GM12892 (cell line): ENCODE measurements at places on chromosomes 5 and 9.

- DNase-seq = no peak
Observed at GRCh38 chr5:151248651-151249050, 4.3 kb upstream of the GM2A start.

DNA sequence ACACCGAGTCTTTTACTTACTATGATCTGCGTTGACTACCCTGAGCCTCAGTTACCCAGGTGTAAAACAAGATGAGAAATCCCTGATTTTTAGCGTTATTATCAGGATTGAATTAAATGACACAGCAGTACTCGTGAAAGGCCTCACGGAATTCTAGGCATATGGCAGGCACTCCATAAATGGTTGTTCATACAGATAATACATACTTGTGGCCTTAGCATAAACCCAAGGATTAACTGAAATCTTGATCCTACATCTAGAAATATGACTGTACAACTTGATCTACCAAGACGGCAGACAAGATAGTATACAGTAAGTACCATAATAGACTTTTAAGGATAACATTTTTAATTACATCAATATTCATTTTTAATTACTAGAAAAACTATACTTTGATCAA is 409.8 kb downstream of the BNC2 start:
- DNase-seq = no peak

DNA sequence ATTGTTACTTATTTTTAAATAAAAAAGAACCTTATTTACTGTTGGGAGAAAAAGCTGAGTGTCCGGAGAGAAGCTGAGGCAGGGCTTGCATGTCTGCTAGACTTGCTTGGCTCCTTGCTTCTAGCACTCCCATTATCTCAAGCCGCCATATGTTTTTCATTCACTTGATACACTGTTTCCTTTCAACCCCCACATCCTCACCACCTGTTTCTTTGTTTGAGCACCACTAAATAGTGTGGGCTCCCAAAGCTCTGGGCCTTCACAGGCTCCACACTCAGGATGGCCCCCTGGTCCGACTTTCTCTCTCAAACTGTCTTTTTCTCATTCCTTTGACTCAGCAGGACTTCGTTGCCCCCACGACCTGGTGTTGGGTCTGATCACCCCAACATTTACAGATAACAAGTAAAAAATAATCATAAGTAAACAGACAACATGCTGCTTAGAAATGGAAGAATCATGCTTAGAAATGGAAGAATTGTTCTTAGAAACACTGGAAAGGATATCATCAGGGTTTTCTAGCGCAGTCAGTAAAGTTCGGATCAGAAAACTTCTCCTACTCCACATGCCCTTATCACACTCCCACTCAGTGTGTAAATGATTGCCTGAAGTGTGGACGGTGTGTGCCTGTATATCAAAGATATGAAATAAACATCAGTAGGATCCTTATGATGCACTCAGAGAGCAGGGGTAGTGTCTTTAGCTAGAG is 58.5 kb downstream of the APTX start:
- no peak for DNase-seq

- no peak for DNase-seq
Observed at GRCh38 chr5:54845567-54845941, 139.8 kb downstream of the ESM1 start.

DNA sequence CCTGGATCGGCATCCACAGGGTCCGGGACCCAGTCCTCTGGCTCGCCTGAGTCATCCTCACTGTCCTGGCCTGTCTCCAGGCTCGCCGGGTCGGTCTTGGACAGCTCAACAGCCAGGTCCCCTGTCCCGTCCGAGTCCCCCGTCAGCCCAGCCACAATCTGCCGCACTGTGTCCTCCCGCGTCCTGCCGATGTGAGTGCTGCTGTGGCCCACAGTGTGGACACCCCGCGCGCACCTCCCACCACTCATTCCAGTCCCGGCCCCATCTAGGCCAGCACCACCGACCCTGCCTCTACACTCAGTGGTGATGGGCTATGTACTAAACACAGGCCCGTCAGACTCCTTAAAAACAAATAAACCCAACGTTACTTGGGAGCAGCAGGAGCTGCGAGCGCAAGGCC is 6.7 kb downstream of the ANAPC2 start:
- DNase-seq = no peak
